ENCODE measurements at places on chromosomes 5 and 9. TPM values are rescaled to one million over a fixed set of nuclear protein-coding genes. Genes with fewer than 3 reads are reported as not detected.

DNA sequence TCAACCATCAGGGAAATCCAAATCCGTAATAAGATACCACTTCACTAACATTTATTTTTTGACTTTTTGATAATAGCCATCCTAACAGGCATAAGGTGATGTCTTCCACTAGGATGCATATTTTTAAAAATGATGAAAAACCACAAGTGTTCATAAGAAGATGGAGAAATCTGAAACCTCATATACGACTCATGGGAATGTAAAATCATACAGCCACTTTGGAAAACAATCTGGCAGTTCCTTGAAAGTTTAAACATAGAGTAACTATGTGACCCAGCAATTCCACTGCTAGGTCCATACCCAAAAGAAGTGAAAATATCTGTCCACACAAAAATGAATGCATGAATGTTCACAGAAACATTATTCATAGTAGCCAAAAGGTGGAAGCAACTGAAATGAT lies 431.0 kb downstream of the ENC1 start:
- H3K4me3 ChIP-seq, result no peak overlapping the region
- DNase-seq, result no peak
- H3K27ac ChIP-seq, result no peak overlapping the region
- no peaks in the 10 kb centered on the region for H3K36me3 ChIP-seq

DNA sequence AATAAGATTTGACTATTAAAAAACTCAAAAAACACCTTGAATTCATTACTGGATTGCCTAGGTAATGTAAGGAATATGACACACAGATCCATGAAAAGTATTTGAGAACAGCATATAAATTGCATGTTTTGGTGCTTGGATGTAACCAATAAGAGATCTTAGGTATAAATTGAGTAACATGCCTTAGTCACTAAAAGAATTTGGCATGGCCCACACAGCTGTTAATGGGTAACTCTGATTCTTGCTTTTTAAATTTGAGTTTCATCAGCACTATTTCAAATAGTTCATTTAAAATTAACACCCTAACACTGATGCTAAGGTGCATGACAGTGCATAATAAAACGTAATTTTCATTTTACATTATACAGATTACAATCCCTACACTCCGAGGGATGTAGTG lies 779.3 kb upstream of the WWC1 start:
- H3K36me3 ChIP-seq, result no peaks in the 10 kb centered on the region
- H3K4me1 ChIP-seq, result no peaks in the 10 kb centered on the region
- no peak overlapping the region for H3K4me3 ChIP-seq
- no peaks in the 10 kb centered on the region for H3K27me3 ChIP-seq
- H3K27ac ChIP-seq, result no peak overlapping the region

GRCh38 chr5:86760661-86761060 lies 142.9 kb downstream of the COX7C start:
- H3K27me3 ChIP-seq, result peaks cover 4% of the 10 kb centered on the region
- no peak overlapping the region for H3K27ac ChIP-seq
- no peaks in the 10 kb centered on the region for H3K36me3 ChIP-seq
- H3K4me3 ChIP-seq, result no peak overlapping the region
- DNase-seq, result no peak

Gene SAXO1
- total RNA-seq, result not detected

Gene FBLL1
- total RNA-seq, result 0.21 TPM

DNA sequence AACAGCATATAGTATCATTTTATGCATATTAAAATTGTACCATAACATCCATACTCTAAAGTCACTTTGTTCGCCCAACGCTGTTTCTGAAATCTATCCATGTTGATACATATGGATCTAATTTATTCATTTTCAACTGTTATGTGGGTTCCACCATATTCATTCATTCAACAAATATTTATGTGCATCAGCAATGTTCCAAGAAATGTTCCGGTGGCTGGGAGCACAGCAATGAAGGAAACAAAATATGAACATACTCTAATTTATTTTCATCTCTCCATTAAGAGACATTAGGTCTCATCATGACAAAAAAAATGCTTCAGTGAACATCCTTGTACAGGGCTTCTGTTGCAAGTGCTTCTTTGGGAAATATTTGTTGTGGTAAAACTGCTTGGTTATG lies 75.4 kb downstream of the MARCHF3 start:
- H3K27me3 ChIP-seq, result no peaks in the 10 kb centered on the region
- no peak overlapping the region for H3K4me3 ChIP-seq

DNA sequence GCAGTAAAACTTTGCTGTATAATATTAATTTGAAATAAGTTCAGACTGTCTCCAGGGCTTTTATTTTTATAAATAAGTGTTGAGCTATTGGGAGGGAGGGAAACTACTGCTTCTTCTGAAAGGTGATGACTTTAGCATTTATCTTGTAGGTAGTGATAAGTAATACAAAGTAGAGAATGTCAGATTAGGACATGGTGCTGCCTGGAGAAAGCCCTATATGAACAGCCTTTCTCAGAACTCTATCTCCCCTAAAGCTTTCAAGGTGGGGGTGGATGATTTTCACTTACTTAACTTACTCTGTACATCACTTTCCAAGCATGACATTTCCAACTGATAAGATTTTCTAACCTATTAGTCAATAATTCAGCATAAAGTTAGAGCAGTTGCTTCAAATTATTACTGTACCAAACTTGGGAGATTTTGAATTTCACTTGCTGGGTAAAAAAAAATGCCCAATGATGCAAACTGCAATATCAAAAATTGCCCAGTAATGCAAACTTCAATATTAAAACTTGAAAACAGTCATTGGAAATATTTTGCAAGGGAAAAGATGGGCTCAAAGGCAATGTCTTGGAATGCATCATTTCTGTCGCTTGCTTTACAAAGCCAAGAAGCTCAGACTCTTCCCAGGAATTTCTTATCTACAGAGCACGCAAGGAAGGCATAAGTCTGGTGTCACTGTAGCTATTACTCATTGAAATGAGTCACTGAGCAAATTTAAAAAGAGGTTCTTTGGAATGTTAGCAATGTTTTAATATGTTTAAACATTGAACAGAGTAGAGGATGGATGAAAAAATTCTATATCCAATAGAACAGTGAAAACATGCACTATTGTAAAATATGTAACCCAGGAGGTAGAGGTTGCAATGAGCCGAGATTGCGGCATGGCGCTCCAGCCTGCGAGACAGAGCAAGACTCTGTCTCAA lies 569.5 kb downstream of the PSAT1 start:
- H3K4me3 ChIP-seq, result no peak overlapping the region
- H3K36me3 ChIP-seq, result no peaks in the 10 kb centered on the region
- no peaks in the 10 kb centered on the region for H3K27me3 ChIP-seq
- no peak overlapping the region for H3K27ac ChIP-seq

Gene FLT4
- 2.7 TPM for total RNA-seq

DNA sequence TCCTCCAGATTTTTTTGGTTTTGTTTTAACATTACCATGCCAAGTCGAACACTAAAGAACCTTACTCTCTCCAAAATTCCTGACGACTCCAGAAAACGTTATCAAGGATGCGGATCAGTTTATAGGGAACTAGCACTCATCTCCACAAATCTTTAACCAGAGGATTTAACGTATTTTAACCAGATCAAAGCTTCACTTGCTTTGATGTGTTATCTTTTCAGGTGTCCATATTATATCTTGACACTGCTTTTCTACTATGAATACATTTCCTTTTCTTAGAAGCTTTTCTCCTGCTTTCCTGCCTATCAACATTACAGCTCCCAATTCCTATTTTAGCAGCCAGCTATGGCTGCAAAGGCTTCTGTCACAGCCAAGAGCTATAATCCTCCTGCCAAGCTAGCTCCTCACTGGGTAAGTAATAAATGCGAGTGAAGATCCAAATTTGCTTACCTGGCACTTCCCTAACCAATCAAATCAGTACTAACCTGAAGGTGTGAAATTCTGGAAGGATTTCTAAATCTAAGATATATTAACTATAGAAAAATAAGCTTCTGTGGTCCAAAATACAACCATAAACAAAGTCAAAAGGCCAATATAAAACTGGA lies 60.2 kb downstream of the CDC14B start:
- peaks cover 19% of the 10 kb centered on the region for H3K4me1 ChIP-seq
- DNase-seq, result no peak
- no peaks in the 10 kb centered on the region for H3K27me3 ChIP-seq
- H3K36me3 ChIP-seq, result peaks cover 10% of the 10 kb centered on the region
- no peak overlapping the region for H3K27ac ChIP-seq

Gene GAS1
- total RNA-seq, result 0.24 TPM

DNA sequence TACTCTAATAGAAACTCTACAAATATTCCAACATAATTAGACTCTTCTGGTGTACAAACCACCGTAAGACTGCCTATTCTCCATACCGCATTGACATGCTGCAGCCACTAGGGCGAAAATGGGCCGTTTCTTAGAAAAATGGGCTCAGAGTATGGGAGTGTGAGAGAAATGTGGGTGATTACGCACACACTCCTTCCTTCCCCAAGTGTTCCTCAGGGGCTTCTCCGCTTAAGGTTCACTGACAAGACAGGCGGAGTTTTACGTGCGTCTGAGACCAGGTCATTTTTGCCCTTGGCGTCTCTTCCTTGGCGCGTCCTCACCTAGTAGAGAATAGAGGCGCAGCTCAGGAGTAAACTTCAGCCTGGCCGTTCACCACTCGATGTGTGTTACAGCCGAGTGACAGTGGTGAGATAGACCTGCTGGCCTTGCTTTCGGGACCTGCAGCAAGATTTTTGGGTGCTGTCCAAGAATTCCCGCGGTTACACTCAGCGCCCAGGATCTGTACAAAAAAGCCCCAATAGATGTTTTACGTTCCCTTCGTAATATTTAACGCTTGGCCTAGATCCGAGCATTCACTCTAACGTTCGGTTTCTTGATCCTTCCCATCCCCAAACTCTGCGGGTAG lies 1.8 kb upstream of the NTRK2 start:
- H3K4me1 ChIP-seq, result peaks cover 10% of the 10 kb centered on the region
- no peak overlapping the region for H3K27ac ChIP-seq
- DNase-seq, result no peak
- H3K27me3 ChIP-seq, result peaks cover 49% of the 10 kb centered on the region
- no peaks in the 10 kb centered on the region for H3K36me3 ChIP-seq
- no peak overlapping the region for H3K4me3 ChIP-seq

Gene SLC44A1
- 18.6 TPM for total RNA-seq

Data from activated naive CD4-positive, alpha-beta T cell treated with anti-CD3 and anti-CD28 coated beads for 36 hours (primary cell).